ENCODE measurements at places on chromosomes 5 and 9. TPM values are rescaled to one million over a fixed set of nuclear protein-coding genes. Genes with fewer than 3 reads are reported as not detected.

CDH9 gene
- not detected for total RNA-seq

ZNF474 gene
- total RNA-seq = 2.6 TPM

SV2C gene
- under 0.01 TPM for total RNA-seq

SRD5A1 gene
- total RNA-seq = 4.2 TPM

KIAA1958 gene
- total RNA-seq = 3.7 TPM

FOXD4L3 gene
- not detected for total RNA-seq

MEGF10 gene
- 77.8 TPM for total RNA-seq

CCDC192 gene
- total RNA-seq = not detected

TUBB4B gene
- total RNA-seq = 97.1 TPM

HMCN2 gene
- 12.5 TPM for total RNA-seq

SVEP1 gene
- total RNA-seq = 46.4 TPM

SHISAL2B gene
- not detected for total RNA-seq

PCDHGA10 gene
- total RNA-seq = 4.2 TPM

OBP2B gene
- total RNA-seq = not detected

LCNL1 gene
- under 0.01 TPM for total RNA-seq

FAM81B gene
- total RNA-seq = 1.0 TPM

AGXT2 gene
- total RNA-seq = not detected

AOPEP gene
- 48.0 TPM for total RNA-seq

KIF4B gene
- under 0.01 TPM for total RNA-seq

CORO2A gene
- under 0.01 TPM for total RNA-seq

THBS4 gene
- total RNA-seq = 135 TPM

AFAP1L1 gene
- total RNA-seq = 75.7 TPM

ERMP1 gene
- 11.0 TPM for total RNA-seq

ADCY2 gene
- 27.7 TPM for total RNA-seq

IQGAP2 gene
- total RNA-seq = 11.5 TPM

JADE2 gene
- total RNA-seq = 1.6 TPM

SRP19 gene
- total RNA-seq = 13.6 TPM

KCTD16 gene
- total RNA-seq = under 0.01 TPM

PCDHB5 gene
- total RNA-seq = 3.1 TPM

F12 gene
- total RNA-seq = not detected
